ENCODE measurements at places on chromosomes 6 and 20. TPM values are rescaled to one million over a fixed set of nuclear protein-coding genes. Genes with fewer than 3 reads are reported as not detected.
A peak's percentile ranks its signal among the peaks of the same experiment; 100 is the strongest.

DNA sequence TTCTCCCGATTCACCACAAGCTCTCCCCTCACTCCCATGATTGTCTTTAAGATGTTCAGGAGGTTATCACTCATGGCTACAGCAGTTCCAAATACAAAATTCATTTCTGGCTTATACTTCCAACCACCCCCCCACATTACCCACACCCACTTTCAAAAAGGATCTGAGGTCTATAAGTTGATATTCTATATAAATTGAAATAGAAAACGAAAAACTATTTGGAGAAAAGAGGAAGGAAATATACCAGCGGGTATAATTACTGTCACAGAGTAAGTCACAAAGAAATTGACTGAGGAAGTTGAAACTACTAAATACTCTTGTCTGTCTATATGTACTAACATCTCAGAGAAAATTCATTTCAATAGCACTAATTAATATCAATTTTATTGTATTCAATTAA is 112.7 kb upstream of the TNFAIP3 start:
- DNase-seq = no peak

- DNase-seq = peak; percentile 91
Observed at GRCh38 chr6:3751730-3752530, 417 bp upstream of the PXDC1 start.

DNA sequence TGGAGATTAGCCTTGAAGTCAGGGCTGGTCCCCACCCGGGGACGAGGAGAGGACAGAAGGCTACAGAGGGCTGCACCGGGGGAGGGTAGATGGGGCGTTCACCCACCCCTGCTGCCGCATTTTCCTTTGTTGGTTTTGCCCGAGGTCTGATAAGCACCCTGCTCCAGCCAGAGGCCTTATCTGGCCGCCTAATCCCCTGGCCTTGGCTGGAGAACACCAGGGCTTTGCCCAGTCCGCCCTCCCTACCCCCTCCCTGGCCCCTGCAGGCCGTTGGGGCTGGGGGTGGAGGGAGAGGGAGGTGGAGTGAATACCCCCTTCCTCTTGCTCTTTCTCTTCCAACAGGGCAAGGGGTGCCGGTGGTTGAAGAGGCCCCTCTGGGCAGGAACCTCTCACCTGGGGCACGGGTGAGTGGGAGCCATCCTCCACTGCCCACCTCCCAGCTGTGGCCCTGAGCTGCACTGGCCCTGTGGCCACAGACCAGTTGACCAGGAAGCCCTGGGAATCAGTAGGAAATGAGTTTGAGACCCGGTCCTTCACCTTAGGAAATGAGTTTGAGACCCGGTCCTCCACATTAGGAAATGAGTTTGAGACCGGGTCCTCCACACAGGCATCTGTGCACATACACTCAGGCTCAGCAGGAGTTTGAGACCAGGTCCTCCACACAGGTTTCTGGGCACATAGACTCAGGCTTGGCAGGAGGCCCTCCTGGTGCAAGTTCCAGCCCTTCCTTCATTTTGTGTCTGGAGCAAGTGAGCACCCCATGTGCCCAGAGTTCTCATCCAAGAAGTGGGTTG is 12.0 kb upstream of the GATA5 start:
- DNase-seq = no peak

DNA sequence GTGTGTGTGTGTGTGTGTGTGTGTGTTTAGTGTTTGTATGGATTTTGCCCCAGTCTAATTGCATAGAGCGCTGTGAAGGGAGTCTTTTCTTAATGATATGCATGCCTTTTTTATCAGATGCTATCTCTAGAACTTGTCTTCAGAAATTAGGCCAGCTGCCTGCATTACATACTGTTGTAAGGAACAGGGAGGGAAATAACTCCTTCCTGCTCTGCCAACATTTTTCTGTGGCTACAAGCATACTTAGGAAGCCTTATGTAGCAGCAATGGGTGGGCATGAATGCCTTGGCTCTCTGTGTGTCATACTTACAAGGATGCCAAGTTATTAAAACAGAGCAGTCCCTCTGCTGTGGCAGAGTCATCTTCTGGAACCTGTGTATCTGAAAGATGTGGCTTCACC is 8.0 kb upstream of the COL21A1 start:
- DNase-seq = no peak

DNA sequence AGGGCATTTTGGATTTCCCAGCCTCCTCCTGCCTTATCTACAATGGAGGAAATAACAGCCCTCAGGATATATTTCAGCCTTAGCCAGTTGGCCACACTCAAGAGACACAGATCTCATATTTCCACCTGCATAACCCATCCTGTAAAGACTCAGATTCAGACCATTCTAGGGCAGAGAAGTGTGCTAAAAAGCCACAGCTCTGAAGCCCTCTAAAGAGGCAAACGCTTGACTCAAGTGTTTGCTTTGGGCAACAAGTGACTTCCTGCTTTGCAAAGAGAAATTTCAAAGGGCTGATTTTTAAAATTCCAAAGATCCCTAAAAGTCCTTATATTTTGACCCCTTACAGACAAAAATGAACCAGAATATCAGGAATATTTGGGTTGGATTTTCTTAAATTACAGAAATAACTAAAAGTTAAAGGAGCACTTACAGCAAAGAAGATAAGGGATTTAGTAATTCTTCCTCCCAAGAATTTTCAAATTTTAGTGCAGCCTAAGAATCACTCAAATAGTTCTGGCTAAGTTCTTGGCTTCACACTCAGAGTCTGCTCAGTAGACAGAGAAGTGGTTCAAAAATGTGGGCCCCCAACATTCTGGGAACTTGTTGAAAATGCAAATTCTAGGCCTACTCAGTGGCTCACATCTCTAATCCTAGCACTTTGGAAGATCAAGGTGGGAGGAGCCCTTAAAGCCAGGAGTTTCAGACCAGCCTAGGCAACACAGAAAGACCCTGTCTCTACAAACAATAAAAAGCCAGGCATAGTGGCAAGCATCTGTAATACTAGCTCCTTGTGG is 18.9 kb upstream of the ADGRF5 start:
- no peak for DNase-seq

GRCh38 chr6:112634376-112634775 is 287.2 kb downstream of the RFPL4B start:
- DNase-seq = no peak

DNA sequence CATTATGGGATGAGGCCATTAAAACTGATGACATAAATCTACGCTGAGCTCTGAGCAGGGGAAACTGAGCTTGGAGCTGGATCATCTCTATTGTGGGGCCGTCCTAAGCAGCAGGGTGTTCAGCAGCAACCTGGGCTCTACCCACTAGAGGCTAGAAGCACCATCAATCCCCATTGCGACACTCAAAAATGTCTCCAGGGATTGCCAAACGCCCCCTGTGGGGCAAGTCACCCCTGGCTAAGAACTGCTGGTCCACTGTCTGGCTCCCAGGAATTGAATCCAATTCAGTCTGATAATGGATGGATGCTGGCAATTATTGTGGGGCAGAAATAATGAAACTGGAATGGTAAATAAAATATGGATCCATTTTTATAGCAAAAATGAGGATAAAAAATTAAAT is 38.2 kb downstream of the PMEPA1 start:
- DNase-seq = no peak

DNA sequence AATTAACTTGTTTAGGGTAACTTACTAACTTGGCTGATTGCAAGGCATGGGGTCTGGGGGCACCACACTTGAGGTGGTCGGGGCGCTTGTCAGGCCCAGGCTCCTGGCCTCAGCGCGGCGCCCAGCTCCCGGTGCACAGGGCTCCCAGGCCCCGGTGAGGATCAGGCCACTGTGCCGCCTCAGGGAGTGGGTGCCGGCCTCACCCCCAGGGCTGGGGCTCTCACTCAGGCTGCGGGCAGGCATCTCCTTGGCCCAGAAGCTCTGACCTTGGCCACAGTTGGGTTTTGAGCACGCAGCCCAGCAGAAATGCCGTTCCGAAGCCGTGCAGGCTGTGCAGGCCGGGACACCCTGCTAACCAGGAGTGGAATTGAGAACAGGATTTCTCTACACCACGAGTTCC is 37.8 kb upstream of the BHLHE23 start:
- DNase-seq = no peak

- DNase-seq = peak; percentile 27
Observed at GRCh38 chr6:17831135-17831534, 124.4 kb upstream of the NUP153 start.

DNA sequence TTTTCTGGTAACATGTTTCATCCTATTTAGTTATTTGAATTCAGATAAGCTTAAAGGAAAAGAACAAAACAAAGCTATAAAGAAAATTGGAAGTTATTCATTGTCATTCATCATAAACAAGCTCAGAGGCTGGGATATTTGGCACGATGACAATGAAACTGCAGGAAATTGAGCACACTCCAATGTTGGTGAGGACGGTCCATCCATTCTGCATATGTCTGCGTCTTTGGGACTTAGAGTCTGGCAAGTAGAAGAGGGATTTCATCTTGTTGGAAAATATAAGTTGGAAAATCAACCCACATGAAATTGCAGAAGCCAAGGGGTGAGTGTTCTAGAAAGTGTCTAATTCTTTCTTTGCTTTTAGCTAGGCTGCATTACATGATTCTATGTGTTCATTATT is 78.4 kb downstream of the HDGFL1 start:
- no peak for DNase-seq

- peak; percentile 8 for DNase-seq
Observed at GRCh38 chr6:130848945-130849344, 21.7 kb downstream of the SMLR1 start.

DNA sequence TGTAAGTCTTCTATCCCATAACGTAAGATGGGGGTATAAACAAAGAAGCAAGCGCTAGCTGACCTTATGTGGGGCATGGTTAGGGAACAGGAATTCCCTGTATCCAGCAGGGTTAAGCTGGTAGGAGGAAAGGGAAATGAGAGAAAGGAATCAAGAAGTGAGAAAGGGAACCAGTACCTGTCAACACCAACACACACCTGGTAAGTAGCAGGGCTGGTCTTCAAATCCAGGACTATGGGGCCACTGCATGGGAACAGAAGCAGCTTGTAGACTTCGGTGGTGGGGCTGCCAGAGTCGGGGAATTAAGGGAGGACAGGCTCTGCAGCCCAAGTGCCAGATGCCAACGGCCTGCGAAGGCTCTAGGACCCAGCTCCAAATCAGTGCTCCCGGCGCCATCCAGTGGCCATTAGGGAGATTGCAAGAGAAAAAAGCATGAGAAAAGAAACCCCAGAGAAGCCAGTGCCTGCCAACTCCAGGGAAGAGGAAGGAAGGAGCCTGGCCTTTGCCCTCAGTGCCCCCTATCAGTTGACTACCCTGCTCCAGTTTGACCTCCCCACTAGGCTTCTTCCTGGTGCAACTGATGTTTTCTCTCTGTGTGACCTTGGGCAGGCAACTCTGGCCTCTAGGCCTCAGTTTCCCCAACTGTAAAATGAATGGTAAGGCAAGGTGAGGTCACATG is 15.8 kb upstream of the RBPJL start:
- peak; percentile 82 for DNase-seq

- DNase-seq = peak; percentile 17
Observed at GRCh38 chr20:40414843-40415615, 274.0 kb downstream of the MAFB start.

GRCh38 chr20:57451795-57452661 is 60.8 kb downstream of the RBM38 start:
- DNase-seq = no peak

GRCh38 chr6:6886171-6886885 is 221.4 kb upstream of the RREB1 start:
- no peak for DNase-seq

GRCh38 chr6:84516154-84516553 is 248.2 kb downstream of the TBX18 start:
- DNase-seq = no peak

DNA sequence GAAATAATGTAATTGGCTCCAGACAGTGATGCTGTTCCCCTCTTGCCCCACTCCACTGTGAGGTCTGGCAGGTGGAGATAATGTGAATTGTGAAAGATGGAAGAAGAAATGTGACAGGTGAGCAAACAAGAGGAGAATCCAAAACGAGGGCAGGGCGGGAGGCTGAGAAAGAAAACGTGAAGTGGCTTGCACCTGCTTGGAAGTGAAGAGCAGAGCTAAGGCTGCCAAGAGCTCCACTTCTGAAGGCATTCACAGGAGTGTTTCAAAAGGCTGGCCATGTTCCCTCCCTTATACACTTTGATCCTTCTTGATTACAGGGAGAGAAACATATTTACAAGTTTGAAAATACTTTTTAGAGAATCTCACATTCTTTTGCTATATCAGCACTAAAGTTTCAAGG is 359.4 kb downstream of the EPHA7 start:
- DNase-seq = no peak

- no peak for DNase-seq
Observed at GRCh38 chr6:133705066-133705465, 183.8 kb upstream of the TCF21 start.

GRCh38 chr6:14804001-14804784 is 441.7 kb upstream of the JARID2 start:
- no peak for DNase-seq

- no peak for DNase-seq
Observed at GRCh38 chr20:32386091-32386490, 28.0 kb downstream of the ASXL1 start.

DNA sequence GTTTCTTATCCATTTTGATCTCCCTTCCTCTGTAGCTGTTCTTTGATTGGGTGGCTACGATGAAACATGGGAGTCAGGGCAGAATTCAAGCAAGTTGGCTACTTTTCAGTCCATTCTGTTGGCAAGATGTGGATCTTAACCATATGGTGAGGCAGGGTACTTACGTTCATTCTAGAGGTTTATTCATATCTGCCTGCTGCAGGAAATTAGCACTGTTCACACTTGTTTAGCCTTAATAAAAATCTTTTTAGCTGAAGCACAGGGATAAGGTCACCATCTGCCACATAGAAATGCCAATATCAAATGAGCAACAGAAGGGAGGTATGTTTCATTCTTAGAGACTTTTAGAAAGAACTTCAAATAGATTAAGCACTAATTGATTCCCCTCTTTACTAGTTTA is 83.9 kb downstream of the GRIK2 start:
- no peak for DNase-seq

- DNase-seq = no peak
Observed at GRCh38 chr6:3081960-3082359, 13.7 kb downstream of the RIPK1 start.

The ZNF311 gene
- total RNA-seq = 1.4 TPM

The SUMO4 gene
- total RNA-seq = not detected

The MMUT gene
- 13.0 TPM for total RNA-seq

The WFDC10B gene
- not detected for total RNA-seq

The OR2H2 gene
- not detected for total RNA-seq

The FOXQ1 gene
- total RNA-seq = 0.56 TPM

The TFAP2D gene
- total RNA-seq = not detected

The PDYN gene
- total RNA-seq = not detected

The BYSL gene
- 34.0 TPM for total RNA-seq

The TNFRSF21 gene
- 0.76 TPM for total RNA-seq

The BIRC7 gene
- not detected for total RNA-seq

The POM121L2 gene
- total RNA-seq = not detected

The BFSP1 gene
- total RNA-seq = 0.99 TPM

The GJA1 gene
- 12.2 TPM for total RNA-seq

Measured in MG63 (cell line).